Stimulated activated CD8-positive, alpha-beta memory T cell treated with anti-CD3 and anti-CD28 coated beads, Interleukin-15, amount 100 ng/mL, for 4 hours (primary cell): ENCODE measurements at places on chromosomes 2 and 18.

GRCh38 chr2:31579996-31580320, 780 bp downstream of the SRD5A2 start:
- DNase-seq = no peak

GRCh38 chr18:77054288-77054605, 78.3 kb downstream of the MBP start:
- no peak for DNase-seq

DNA sequence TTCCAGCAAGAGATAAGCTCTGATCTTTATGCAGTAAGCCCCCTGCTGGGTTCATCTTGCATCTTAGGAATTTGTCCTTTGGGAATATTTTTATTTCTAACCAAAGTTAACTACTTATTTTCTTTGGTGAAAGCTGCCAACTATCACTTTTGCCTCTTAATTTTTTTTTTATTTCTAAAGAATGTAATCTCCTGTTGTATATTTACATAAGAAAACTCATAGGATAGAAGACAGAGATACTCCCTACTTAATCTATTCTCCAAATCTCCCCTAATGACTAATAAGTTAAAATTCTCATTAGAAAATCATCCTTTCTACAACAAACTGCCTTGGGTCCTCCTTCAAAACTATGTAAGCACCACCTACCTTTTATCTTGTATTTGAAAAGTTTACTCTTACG, 612.2 kb upstream of the SLC39A10 start:
- DNase-seq = no peak

DNA sequence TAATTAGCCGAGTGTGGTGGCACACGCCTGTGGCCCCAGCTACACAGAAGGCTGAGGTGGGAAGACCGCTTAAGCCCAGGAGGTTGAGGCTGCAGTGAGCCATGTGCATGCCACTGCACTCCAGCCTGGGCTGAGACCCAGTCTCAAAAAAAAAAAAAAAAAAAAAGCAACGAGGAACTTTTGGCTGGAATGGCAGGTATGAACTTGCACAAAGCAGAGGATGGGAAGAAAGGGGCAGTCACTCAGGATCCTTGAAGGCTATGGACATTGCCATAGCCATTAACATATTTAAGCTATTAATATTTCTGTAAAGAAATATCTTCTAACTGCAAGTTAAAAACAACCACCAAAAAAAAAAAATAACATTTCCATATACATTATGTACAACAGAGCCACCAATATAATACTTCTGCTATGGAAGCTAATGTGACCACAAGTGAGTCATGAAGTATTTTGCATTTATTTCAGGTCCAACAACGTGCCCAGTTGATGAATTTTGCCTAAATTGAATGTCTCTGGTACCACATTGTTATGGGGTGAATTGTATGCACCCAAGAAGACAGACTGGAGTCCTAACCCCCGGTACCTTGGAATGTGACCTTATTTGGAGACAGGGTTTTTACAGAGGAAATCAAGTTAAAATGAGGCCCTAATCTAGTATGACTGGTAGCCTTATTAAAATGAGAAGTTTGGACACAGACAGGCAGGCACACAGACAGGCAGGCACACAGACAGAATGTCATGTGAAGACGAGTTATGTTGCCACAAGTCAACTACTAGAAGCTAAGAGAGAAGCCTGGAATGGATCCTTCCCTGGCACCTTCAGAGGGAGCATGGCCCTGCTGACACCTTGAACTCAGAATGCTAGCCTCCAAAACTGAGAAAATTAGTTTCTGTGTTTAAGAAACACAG, 102.8 kb downstream of the RBMS1 start:
- DNase-seq = no peak

DNA sequence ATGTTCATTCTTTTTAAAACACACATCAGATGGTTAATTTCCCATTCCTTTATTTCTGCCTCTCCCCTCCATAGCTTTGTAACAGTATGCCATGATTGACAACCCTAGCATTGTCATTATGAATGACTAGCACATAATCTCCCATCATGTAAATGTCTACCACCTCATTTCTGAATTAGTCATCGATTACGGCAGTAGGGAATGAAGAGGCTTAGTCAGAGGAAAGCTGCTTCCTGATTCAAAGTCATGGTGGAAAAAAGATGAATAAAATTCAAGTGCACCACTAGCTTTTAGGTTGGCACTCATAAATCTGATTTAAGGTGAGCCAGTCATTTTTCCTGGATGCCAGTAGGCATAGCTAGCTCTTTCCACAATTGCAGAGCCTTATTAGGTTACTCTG, 19.1 kb upstream of the ACMSD start:
- DNase-seq = no peak

DNA sequence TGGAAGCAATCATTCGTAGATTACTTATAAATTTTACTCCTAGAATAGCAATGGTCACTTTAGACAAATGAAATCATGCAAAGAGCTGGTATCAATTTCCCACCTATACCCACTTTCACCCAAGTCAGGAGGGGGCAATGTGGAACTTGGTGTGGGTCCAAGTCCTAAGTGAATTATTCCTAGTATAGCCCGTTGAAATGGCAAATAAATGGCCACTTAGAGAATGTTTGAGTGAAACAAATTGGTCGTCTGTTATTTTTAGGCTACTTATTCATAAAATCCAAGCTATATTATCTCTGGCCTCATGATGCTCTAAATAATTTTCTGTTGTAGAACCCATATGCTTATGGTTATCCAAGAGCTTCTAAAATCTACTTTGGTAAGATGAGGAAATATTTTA, 98.1 kb downstream of the MYO3B start:
- DNase-seq = no peak
